ENCODE measurements at places on chromosomes 4 and X. TPM values are rescaled to one million over a fixed set of nuclear protein-coding genes. Genes with fewer than 3 reads are reported as not detected.

- DNase-seq, result peak; percentile 79
These were observed 17.2 kb upstream of the CCNI start for GRCh38 chr4:77092975-77093374.

DNA sequence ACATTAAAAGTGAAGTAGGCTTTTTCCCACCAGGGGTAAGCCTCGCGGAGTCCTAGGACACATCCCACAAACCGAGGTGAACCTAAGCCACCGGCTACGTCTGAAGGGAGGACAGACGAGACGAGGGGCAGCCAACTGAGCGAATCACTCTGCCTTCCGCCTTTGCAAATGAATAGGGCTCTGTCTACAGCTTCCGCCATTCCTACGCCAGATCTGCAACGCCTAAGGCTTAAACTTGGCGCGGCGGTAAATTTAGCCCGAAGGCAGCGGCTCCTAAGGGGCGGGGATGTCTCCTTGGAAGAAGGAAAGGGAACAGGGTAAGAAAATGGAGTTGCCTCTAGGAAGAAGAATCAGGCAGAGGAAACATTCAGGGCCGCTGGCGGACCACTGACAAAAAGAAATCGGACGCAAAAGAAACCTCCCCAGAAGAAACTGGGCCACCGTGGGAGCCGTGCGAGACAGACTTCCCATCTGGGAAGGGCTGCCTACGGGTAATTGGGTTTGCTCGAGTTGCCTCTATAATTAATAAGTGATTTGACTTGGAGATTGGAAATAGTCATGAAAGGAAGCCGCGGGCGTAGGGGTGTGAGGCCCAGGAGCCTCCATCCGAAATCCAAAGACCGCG is 90.5 kb downstream of the BCOR start:
- no peak for DNase-seq

DNA sequence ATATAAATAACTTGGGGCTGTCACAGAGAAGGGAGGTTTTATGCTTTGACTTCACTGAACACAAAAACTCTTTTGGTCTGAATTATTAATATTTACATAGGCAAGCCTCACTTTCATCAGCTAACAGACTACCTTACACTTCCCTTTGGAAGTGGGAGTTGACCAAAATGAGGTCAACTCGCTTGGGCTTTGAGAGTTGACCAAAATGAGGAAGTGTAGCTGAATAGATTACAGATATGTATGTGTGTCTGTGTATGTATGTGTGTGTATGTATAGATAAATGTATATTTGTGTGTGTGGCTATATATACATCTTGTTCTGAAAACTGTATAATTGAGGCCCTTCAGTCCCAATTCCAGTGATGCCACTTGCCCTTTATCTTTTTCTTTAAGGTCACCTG is 113.3 kb upstream of the IL13RA1 start:
- no peak for DNase-seq

The BMPR1B gene
- total RNA-seq, result not detected

- peak; percentile 19 for DNase-seq
These were observed 101.7 kb upstream of the MAP3K15 start for GRCh38 chrX:19616959-19617358.

The MAGED4B gene
- total RNA-seq, result 3.2 TPM

DNA sequence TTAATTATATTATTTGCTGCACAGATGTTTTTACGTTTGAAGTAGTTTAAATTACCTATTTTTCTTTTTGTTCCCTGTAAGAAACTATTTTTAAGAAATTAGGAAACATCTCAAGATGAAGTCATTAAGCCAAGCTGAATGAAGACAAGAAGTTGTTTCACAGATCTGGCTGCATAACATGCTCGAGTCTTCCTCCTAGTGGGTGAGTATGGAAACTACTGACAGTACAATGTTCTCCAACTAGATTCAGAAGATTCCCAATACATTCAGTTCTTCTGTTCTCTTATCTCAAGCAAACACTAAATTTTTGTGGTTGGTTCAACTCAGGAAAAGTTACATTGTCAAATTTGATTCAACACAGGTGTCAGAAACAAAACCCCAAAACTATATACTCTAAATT is 256.8 kb upstream of the VCX start:
- no peak for DNase-seq

The BMP3 gene
- under 0.01 TPM for total RNA-seq

The OTC gene
- total RNA-seq, result not detected

DNA sequence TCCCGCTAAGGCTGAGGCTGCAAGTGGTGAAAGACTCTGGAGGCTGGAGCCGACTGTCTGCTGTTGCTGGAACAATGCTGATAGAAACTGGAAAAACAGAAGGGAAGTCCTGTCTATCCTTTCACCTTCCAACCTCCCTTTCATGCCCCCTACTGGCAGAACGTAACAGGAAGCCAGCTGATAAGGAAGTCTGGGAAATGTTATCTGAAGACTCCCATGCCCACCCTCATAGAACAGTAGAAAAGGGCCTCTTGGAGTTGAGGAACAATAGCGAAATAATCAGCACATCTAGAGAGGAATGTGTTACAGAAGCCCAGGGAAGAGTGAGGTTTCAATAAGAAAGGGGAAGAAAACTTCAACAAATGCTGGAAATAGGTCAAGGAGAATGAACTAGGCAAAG is 117.1 kb upstream of the DKK2 start:
- DNase-seq, result peak; percentile 25
